Ecto neural progenitor cell (in vitro differentiated cells): ENCODE measurements at places on chromosomes 7 and 10.
A peak's percentile ranks its signal among the peaks of the same experiment; 100 is the strongest.

DNA sequence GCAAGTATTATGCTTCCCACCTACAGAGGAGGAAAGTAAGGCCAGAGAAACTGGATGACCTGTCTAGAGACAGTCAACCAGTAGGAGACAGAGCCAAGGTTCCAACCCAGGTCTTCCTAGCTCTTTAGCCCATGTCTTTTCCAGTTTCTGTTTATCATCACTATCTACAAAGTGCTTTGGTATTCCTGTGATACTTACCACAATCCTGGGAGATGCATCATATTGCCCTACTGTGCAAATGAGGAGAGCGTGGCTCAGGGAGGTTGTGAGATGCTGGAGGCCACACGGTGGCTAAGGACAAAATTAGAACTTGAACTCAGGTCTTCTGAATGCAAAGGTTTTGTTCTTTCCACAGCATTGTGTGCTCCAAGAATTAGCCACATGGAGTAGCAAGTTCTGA is 11.2 kb upstream of the PLEKHA1 start:
- DNase-seq: no peak

GRCh38 chr10:1402016-1402770 is 335.1 kb downstream of the ADARB2 start:
- DNase-seq: peak; percentile 29

DNA sequence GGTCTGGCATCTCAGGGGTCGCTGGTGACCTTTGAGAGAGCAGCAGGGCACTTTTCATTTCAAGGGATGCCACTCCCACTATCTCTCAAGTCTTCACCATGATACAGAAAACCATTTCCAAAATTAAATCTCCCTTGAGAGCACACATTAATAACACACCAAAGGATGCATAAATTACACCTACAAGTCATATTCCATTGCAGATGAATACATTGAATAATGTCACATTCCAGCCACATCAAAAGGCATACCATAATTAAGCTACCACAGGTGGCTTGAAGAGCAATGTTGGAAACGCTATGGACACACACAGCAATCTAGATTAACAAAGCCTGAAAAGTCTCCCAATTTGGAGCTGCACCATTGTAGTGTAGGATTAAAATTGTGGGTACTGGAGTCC is 353.3 kb upstream of the ZMIZ1 start:
- no peak for DNase-seq

- DNase-seq: no peak
Measured at GRCh38 chr10:91123261-91123660, 97.2 kb upstream of the PCGF5 start.

GRCh38 chr10:101389986-101390531 is 36.1 kb downstream of the BTRC start:
- no peak for DNase-seq

GRCh38 chr7:66629222-66630062 is 761 bp downstream of the KCTD7 start:
- peak; percentile 68 for DNase-seq

GRCh38 chr10:99344715-99345114 is 15.6 kb downstream of the CNNM1 start:
- DNase-seq: no peak

DNA sequence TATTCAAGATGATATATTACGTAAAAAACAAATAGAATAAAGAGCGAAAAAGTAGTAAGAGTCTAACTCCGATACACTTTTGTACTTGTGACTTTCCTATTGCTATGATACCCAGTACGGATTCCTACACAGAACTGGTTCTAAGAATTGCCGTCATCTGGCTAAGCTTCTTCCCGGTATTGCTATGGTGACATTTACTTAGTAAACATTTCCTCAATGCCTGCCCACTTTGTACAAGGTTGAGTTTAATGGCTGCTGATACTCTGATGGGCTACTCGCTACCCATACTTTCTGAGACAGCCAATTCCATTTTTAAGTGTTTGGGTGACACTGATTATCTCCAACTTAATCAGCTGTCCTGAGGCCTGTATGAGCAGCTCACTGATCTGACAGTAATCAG is 55.6 kb downstream of the OSBPL3 start:
- no peak for DNase-seq

DNA sequence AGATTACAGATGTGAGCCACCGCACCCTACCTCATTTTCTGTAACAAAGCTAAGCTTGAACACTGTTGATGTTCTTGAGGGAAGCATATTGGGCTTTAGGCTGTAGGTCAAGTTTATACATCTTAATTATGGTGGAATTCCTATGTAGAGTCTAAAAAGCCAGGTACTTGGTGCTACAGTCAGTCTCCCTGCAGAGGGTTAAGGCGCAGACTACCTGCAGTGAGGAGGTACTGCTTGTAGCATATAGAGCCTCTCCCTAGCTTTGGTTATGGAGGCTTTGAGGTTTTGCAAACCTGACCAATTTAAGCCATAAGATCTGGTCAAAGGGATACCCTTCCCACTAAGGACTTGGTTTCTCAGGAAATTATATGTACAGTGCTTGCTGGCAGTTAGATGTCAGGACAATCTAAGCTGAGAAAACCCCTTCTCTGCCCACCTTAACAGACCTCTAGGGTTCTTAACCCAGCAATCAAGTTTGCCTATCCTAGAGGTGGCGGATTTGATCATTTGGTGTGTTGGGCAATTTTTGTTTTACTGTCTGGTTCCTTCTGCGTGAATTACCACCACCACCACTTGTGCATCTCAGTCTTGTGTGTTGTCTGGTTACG is 6.0 kb downstream of the PPIA start:
- DNase-seq: no peak

DNA sequence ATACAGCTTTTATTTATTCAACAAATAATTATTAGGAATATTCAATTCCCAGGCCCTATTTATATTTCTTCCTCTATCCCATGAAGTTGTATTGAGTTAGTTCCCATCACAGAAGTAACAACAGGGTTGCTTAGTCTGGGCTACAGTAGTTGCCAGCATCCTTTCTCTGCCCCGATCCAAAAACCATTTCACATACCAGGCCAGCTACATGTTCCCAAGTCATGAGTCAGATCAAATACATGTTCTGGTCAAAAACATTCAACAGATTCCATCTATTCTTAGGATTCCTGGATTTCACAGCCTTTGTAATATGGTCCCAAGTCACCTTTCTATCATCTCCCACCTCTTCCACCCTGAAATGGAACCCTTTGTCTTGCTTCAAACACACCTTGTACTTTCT is 91.6 kb downstream of the RAB11FIP2 start:
- DNase-seq: no peak

DNA sequence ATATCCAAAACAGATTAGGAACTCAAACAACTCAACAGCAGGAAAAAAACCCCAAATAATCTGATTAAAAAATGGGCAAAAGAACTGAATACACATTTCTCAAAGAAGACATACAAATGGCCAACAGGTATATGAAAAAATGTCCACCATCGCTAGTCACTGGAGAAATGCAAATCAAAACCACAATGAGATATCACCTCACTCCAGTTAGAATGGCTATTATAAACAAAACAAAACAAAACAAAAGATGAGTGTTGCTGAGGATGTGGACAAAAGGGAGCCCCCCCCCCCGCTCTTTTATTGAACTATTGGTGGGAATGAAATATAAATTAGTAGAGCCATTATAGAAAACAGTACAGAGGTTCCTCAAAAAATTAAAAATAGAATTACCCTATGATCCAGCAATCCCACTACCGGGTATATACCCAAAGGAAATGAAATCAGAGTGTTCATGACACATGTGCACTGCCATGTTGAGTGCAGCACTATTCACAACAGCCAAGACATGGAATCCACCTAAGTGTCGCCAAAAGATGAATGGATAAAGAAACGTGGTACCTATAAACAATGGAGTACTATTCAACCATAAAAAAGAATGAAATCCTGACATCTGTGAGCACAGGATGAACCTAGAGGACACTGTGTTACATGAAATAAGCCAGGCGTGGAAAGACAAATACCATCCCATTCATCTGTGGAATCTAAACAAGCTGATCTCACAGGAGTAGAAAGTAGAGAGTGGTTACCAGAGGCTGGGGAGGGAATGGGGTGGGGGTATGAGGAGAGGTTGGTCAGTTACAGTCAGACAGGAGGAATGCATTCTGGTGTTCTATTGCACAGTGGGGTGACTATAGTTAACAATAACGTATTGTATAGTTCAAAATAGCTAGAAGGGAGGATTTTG is 78.1 kb upstream of the RHEB start:
- no peak for DNase-seq

DNA sequence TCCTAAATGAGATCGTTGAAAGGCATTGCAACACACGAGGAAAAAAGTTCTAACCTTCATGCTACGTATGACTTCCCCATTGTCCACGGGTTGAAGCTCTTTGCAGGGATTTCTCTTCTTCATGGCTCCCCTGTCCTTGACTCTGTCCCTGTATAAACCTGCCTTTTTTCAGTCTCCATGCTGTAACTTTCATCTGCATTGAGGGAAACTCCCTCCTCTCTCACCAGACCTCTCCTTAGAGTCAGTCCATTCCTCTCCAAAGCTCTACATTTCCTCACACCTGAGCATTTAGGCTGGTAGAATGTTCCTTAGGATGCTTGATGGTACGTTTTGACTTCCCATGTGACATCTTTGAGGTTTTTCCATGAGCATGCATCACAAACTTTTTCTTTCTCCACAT is 134.2 kb upstream of the FAM171A1 start:
- DNase-seq: no peak

DNA sequence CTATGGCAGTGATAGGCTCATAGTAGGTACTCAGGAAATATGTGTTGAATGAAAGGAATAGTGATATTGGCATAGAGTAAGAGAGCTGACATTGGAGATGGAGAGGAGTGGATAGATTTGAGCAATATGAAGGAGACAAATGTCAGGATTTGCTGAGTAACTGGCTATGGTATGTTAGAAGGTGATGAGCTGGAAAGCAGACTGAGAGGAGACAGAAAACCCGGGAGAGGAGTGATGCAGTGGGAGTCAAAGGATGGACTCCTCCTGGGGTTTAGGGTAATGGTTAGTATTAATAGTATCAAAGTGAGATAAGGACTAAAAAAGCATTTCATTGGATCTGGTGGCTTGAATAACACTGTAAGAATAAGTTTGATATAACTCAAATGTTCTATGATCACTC is 64.8 kb downstream of the CD36 start:
- no peak for DNase-seq

- DNase-seq: no peak
Measured at GRCh38 chr7:46160861-46161260, 239.8 kb upstream of the IGFBP3 start.

GRCh38 chr10:34015700-34016099 is 681.2 kb upstream of the NRP1 start:
- no peak for DNase-seq

DNA sequence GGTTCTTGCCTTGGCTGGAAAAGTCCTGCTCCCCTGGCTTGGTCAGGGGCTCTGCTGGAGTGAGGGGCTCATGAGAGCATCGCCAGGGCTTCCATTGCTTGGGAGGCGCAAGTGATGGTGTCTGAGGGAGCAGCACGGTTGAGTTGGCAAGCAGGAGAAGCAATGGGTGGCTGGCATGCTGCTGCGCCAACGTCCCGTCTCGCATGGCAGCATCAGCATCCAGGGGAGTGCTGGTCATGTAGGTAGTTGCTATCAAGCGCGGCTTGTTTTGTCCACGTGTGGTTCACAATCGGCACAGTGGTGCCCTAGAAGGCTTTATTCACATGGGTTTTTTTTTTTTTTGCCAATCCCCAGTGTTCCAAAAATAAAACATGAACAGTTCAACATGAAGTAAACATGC is 3.8 kb downstream of the PYROXD2 start:
- DNase-seq: no peak

GRCh38 chr10:30036341-30036740 is 23.0 kb downstream of the JCAD start:
- no peak for DNase-seq

DNA sequence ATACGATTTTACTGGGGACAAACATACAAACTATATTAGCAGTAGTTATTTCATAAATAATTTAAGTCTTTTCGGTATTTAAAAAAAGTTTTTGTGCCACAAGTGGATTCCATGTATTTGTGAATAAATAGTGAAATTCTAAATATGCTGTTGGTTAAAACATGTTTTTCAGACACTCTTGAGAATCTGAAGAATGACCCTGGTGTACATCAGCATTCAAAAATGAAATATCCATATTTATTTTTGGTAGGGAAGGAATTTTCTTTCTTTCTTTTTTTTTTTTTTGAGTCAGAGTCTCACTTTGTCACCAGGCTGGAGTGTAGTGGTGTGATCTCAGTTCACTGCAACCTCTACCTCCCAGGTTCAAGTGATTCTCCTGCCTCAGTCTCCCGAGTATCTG is 136.1 kb upstream of the CDK6 start:
- DNase-seq: no peak

GRCh38 chr7:16264036-16264819 is 157.1 kb downstream of the CRPPA start:
- no peak for DNase-seq

- DNase-seq: peak; percentile 81
Measured at GRCh38 chr10:132447446-132448247, 50.6 kb downstream of the PWWP2B start.

- no peak for DNase-seq
Measured at GRCh38 chr7:135349746-135350145, 116.1 kb downstream of the STRA8 start.

GRCh38 chr10:92381543-92381954 is 90.6 kb downstream of the MARCHF5 start:
- DNase-seq: no peak

- DNase-seq: peak; percentile 85
Measured at GRCh38 chr10:116742367-116743265, at the start of gene HSPA12A. HSPA12A (minus strand) TSS chr10:116742566; CDS start chr10:116742469, 97 bp downstream.

DNA sequence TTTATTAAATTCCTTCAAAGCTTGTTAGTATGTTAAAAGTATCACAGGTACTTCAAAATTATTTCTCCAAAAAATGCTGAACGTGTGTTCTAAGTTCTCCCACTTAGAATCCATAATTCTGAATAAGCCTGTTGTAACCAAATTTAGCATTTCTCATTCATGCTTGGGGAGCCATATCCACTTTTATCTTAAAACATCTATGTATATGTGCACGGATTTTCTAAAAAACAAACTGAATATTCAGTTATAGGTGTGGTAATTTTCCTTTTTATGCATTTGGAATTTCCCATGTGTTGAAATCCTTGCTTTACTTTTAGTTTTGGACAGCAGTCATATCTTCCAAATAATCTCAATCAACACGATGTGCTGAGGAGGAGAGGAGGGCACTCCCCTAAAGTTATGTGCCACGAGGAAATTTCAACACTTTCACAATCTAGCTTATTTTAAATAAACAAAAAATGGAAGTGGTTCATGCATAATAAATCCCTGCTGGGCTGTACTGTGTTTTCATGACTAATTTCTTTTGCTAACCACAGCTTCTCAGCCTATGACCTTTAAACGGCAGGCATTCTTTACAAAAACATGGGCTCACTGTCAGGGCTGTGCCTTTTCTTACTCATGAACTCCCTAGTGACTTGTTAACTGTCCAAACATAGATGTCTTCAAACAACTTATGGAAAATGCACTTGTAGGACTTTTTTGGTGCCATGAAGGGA is 380.3 kb upstream of the SEMA3C start:
- DNase-seq: no peak

GRCh38 chr10:14779001-14779651 is 4.4 kb upstream of the FAM107B start:
- DNase-seq: no peak
